ENCODE measurements at places on chromosomes 5 and 9. TPM values are rescaled to one million over a fixed set of nuclear protein-coding genes. Genes with fewer than 3 reads are reported as not detected.

- peaks cover 77% of the 10 kb centered on the region for H3K4me1 ChIP-seq
- H3K27ac ChIP-seq = peak overlapping the region; percentile 85
- H3K4me3 ChIP-seq = peak overlapping the region; percentile 22
- no peaks in the 10 kb centered on the region for H3K27me3 ChIP-seq
- no peak for DNase-seq
Observed at GRCh38 chr9:92973700-92974099, 26.4 kb downstream of the FGD3 start.

DNA sequence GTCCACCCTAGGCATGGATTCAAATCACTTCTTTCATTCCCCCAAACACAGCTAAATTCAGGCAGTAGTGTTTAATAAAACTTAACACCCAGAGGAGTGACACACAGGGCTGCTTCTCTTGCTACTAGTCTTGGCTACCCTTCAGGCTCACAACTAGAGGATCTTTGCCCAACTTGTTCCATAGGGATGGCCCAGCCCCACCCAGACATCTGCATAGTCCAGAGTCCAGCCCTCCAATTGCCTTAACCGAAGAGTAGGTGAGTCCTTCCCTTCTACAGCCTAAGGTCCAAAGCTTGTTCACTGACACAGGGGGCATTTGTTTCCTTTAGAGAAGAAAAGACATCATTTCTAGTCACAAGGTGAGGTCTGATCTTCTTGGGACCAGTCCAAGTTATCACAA, 15.2 kb upstream of the RXFP3 start:
- no peak overlapping the region for H3K27ac ChIP-seq
- no peak for DNase-seq
- H3K36me3 ChIP-seq = no peaks in the 10 kb centered on the region
- H3K4me3 ChIP-seq = no peak overlapping the region
- H3K27me3 ChIP-seq = peaks cover 4% of the 10 kb centered on the region

Gene CDH12
- not detected for total RNA-seq

DNA sequence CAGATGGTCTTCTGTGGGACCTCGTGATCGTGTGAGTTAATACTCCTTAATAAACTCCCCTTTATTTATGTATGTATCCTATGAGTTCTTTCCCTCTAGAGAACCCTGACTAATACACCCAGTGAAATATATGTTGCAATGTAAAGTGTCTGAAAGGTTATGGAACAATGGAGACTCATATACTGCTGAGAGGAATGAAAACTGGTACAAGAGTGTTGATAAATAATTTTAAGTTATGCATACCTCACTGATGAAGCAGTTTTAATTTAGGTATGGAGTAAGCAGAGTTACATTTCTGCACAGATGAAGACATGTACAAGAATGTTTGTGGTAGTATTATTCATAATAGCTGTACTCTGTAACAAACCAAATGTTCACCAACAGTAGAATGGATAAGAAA, 438.3 kb downstream of the TAF11L14 start:
- DNase-seq = no peak
- H3K27me3 ChIP-seq = no peaks in the 10 kb centered on the region
- H3K4me1 ChIP-seq = no peaks in the 10 kb centered on the region
- H3K4me3 ChIP-seq = no peak overlapping the region
- H3K27ac ChIP-seq = no peak overlapping the region

Gene TTC23L
- total RNA-seq = 0.30 TPM

DNA sequence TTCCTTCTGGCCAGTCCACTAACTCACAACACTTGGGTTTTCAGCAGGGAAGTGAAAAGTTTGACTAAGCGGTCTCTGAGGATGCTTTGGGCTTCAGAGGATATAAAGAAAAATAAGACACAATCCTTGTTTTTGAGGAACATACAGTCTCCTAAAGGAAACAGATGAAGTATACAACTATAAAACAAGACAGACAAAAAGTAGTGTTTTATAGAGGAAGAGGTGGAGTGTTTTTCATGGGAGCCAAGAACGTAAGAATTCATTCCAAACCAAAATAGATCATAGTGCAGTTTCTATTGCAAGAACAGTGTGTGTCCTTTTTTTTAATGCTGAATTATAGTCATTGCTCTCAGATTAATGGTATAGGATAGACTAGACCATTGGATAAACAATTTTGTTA, 586.9 kb upstream of the BRINP1 start:
- no peak overlapping the region for H3K4me3 ChIP-seq
- DNase-seq = no peak
- peaks cover 3% of the 10 kb centered on the region for H3K27me3 ChIP-seq
- H3K27ac ChIP-seq = no peak overlapping the region

DNA sequence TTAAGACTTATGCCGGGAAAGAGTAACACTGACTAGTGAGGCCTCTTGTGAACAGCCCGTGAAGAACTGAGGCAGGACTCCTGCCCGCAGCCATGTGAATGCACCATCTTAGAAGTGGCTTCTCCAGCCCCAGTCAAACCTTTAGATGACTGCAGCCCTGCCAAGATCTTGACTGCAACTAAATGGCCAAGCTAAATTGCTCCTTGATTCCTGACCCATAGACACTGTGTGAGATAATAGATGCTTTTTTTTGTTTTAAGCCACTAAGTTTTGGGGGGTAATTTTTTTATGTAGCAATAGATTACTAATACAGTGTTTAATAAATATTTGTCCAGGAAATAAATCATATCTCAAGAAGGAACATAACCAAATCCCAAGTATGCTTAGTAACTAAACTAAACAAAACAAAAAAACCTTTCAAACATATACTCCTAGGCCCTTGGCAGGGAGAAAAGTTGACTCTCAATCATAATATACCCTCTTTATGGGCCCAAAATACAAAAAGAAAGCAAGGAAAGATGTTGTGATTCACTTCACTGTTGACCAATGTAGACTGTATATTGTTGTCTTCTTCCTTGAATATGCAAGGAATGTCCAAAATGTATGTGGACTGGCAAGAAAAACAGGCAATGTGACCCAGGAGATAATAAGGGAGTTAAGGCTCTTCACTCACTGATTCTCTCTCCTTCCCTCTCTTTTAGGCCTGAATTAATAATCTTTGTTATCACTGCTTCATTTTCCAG, 79.7 kb upstream of the ZNF366 start:
- no peaks in the 10 kb centered on the region for H3K36me3 ChIP-seq
- H3K27me3 ChIP-seq = peaks cover 24% of the 10 kb centered on the region
- H3K4me3 ChIP-seq = no peak overlapping the region
- H3K4me1 ChIP-seq = no peaks in the 10 kb centered on the region
- H3K27ac ChIP-seq = no peak overlapping the region

Gene ARID3C
- not detected for total RNA-seq

Gene LECT2
- not detected for total RNA-seq

Gene INSYN2B
- total RNA-seq = not detected

GRCh38 chr9:127300886-127301447, 36.4 kb downstream of the GARNL3 start:
- DNase-seq = no peak
- no peak overlapping the region for H3K27ac ChIP-seq
- no peak overlapping the region for H3K4me3 ChIP-seq
- H3K4me1 ChIP-seq = no peaks in the 10 kb centered on the region

Gene PCSK5
- 5.3 TPM for total RNA-seq

DNA sequence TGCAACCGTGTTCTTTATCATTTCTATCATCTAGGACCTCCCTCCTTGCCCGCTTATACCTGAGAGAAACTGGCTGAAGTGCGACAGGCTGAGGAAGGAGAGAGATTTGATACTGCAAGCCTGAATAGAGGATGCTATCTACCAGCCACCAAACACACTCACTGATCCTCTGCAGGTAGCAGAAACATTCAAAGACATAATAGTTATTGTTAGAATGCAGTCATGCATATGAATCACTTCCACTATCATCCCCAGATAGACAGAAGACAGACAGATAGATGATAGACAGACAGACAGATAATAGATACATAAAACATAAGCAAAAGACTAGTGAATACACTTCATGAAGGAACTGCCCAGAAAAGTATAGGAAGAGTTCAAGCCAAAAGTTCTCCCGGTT, 32.9 kb downstream of the FAM81B start:
- no peak overlapping the region for H3K4me3 ChIP-seq
- no peak overlapping the region for H3K27ac ChIP-seq
- no peaks in the 10 kb centered on the region for H3K4me1 ChIP-seq
- no peaks in the 10 kb centered on the region for H3K36me3 ChIP-seq
- H3K27me3 ChIP-seq = no peaks in the 10 kb centered on the region

Gene TTC39B
- total RNA-seq = 17.3 TPM

DNA sequence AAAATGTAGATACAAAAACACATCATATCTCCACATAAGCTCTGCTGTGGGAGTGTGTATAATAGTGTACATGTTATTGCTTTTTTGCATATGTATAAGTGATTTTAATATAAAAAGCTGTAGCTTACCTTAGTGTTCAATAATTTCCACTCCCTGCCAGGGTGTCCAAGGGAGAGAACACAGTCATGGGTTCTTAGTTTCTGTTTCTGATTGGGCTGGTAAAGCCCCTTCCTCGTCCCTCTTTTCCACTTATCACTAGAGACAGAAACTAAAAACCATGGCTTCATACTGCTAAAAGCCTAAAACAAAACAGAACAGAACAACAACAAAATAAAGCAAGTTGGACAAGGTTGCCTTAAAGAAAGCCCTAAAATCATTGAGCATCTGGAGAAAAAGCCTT, 74.4 kb upstream of the S1PR3 start:
- no peak for DNase-seq
- no peak overlapping the region for H3K4me3 ChIP-seq
- peaks cover 25% of the 10 kb centered on the region for H3K4me1 ChIP-seq
- H3K27me3 ChIP-seq = peaks cover 40% of the 10 kb centered on the region
